ENCODE measurements at places on chromosomes 3 and 15. TPM values are rescaled to one million over a fixed set of nuclear protein-coding genes. Genes with fewer than 3 reads are reported as not detected.

DNA sequence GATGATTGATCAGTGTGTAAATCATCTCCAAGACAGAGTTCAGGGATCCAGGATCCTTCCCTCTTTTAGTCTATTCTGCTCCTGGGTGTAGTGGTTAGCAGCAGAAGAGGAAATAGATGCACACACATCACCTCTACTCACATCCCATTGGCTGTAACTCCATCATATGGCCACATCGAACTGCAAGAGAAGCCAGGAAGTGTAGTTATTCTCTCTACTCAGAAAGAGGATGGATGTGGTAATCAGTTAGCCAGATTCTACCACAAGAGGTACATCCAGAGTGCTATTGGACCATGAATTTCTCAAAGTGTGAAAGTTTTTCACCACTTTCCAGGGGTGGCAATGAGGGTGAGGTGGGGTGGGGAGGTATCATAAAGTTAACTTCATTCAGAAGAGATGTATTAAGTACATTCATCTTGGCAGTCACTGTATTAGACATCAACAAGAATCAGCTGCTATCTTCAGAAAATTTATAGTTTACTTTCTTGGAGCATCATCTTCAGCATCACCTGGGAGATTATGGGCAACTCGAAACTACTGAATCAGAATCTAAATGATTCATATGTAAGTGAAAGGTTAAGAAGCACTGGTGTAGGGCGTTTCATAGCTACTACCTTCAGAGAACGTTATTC is 60.6 kb upstream of the GAP43 start:
- no peak for DNase-seq

The KIF15 gene
- 16.1 TPM for total RNA-seq

GRCh38 chr15:71136159-71136783 is 21.0 kb downstream of the THSD4 start:
- DNase-seq: no peak

DNA sequence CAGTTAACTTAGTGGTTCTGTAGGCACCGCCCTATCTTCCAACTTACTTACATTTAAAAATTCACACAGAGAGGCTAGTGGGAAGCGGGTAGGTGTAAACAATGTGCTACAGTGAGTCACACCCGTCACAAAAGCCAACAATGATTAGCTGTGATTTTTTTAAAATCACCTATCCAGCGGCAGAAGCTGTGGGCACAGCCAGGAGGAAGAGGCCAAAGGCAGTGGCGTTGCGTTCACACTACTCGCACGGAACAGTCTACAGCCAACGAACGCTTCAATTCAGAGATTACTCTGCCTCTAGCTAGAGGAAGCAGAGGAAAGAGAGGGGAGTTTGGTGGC is 2.5 kb upstream of the NLGN1 start:
- no peak for DNase-seq

- no peak for DNase-seq
These were observed 159.9 kb downstream of the APBA2 start for GRCh38 chr15:29045717-29046116.

DNA sequence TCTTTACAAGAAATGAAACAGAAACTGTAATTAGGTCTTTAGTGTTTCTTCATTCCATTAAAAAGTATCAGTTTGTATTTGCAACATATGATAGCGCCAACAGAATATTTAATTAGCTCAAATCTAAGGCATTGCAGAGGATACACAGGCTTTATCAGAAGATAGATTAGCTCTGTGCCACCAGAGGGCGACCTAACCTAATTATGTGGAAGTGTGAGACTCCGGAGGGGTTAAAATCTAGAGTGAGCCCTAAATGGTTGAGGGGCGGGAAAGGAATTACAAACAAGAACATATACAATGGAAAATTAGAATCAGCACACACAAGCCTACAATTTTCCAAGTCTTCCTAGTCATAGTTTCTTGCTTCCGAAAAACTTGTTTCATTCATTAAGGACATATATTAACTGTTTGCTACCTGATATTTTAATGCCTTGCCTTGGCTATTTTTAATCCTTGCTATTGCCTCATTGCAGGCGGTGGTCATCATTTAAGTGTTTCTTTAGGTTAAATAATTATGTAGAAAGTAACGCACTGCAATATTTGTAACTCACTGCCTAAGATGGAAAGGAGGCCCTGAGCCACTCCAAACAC is 18.0 kb upstream of the RYR3 start:
- no peak for DNase-seq

- DNase-seq: no peak
These were observed 73.9 kb downstream of the TTBK2 start for GRCh38 chr15:42846647-42847046.

Measured in urinary bladder (tissue), 4 donors.